ENCODE measurements at places on chromosomes 7 and 10.

GRCh38 chr10:30228417-30229036 lies 120.6 kb downstream of the MTPAP start:
- DNase-seq: no peak

DNA sequence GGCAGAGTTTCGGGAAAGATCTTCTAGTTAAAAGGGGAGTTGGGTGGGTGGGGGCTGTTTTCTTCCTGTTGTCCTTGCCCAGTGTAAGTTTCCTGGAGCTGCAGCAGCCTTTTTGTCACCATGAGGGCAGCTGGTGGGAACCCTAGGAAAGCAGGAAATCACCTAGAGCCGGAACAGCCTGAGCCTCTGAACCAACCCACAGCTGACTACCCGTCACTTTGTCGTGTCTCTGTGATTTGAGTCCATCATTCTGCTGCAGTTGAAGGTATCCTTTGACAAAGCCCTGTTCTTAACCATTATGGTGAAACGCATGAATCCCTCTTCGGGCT lies 1.2 kb upstream of the C10orf143 start:
- no peak for DNase-seq

GRCh38 chr10:60172363-60172990 lies 217.2 kb downstream of the ANK3 start:
- no peak for DNase-seq

- DNase-seq: no peak
Observed at GRCh38 chr7:93053949-93054943, 63.5 kb downstream of the SAMD9 start.

DNA sequence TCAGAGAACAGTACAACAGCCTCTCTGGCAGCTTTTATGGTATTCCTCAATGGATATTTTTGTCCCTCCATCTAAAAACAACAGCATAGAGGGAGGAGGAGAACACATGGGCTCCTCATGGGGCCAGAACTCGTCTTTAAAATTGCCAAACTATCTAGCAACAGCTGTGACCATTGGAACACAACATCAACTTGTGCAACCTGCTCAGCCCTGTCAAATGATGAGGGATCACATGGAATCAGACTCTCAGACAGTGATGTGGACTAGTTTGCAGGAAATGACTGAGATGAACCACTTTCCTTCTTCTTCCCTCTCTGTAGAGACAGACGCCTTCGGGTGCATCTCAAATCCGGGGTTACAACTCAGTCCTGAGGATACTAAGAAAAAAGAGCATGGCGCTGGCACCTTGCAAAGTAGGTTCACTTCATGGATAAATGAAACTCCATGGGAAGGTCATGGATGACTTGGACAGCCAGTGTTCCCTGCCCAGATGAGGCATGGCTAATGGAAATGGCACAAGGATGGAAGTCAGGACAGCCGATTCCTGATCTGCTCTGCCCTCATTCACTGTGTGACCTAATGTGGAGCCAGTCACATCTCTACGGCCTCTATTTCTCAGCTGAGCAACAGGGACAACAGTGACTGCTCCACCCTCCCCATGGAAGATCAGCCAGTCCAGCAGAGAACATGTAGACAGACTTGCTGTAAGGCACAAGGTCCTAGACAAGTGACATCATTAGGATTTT lies 24.6 kb upstream of the DGKI start:
- DNase-seq: no peak

- no peak for DNase-seq
Observed at GRCh38 chr10:126104767-126105166, 208.4 kb downstream of the FANK1 start.

- no peak for DNase-seq
Observed at GRCh38 chr10:119349937-119350501, 142.6 kb downstream of the GRK5 start.

DNA sequence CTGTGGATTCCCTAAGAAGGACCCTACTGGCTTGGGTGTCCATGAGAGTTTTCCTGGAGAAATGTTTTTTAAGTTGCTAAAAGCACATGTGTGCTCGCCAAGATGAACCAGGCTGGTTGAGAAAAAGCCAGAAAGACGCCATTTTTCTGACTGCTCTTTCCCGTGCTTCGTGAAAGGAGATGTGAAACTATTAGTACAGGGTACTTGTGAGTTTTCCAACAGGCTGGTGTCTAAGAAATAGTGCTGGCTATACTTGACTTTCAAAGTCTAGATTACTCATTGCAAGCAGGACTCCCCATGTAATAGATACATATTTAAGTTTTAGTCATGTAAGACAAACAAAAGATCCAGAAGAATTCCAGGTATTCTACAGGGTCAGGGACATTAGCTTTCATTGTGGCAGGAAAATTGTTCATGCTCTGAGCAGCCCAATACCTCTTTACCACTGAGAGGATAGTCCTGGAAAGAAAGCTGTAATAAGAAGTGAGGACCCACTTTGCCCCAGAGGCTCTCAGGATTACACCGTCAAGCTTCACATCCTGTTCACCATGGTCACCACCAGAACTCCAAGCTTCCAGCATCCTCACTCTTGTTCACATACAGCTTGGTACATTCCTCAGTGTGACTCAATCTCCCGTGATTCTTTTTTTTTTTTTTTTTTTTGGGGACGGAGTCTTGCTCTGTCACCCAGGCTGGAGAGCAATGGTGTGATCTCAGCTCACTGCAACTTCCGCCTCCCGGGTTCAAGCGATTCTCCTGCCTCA lies 43.8 kb upstream of the ICA1 start:
- no peak for DNase-seq

DNA sequence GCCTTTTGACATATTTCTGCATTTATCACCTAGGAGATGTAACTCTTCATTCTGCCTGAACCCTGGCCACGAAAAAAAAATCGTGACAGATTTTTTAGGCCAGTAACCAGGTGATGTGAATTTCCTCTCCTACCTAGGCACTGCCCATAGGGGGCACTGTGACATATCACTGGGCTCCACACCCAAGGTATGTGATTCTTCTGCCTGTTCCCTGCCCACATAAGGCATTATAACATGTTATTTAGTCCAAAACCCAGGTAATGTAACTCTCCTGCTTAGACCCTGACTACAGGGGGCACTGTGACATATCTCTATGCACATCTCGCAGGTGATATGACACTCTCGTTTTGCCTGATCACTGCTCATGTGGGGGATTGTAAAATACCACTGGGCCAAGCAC lies 29.5 kb upstream of the ZNF107 start:
- no peak for DNase-seq

GRCh38 chr10:133475425-133475734 lies 21.6 kb downstream of the SCART1 start:
- no peak for DNase-seq

GRCh38 chr7:7857143-7857583 lies 111.4 kb upstream of the GLCCI1 start:
- no peak for DNase-seq

GRCh38 chr7:327991-328702 lies 38.2 kb downstream of the FOXL3 start:
- no peak for DNase-seq

- DNase-seq: no peak
Observed at GRCh38 chr10:34198953-34199352, 616.1 kb downstream of the PARD3 start.

- no peak for DNase-seq
Observed at GRCh38 chr10:66788178-66788987, 137.5 kb upstream of the LRRTM3 start.

GRCh38 chr10:3102720-3103427 lies 35.5 kb downstream of the PFKP start:
- peak; percentile 14 for DNase-seq

- no peak for DNase-seq
Observed at GRCh38 chr10:114179148-114179547, at the start of gene TDRD1. TDRD1 (plus strand) TSS chr10:114179353; CDS start chr10:114187832, 8,479 bp downstream.

GRCh38 chr7:27863880-27864279 lies 123.9 kb downstream of the TAX1BP1 start:
- no peak for DNase-seq

- peak; percentile 72 for DNase-seq
Observed at GRCh38 chr7:106009503-106010226, 46.6 kb downstream of the CDHR3 start.

DNA sequence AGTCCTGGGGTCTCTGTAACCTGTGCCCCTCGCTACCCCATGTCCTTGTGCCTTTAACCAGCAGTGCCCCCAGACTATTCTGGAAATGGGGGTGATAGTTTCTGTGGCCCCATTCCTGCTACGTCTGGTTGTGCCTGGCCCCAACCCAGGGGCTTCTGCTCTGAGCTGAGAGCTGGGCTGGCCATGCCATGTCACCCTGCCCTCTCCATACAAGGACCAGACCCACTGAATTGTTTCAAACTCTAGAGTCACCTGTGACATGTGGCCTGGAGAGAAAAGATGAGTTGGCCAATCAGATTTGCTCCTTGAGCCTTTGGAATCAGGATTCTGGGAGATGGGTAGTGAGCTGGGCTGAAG lies 108.6 kb downstream of the GRK5 start:
- DNase-seq: no peak

DNA sequence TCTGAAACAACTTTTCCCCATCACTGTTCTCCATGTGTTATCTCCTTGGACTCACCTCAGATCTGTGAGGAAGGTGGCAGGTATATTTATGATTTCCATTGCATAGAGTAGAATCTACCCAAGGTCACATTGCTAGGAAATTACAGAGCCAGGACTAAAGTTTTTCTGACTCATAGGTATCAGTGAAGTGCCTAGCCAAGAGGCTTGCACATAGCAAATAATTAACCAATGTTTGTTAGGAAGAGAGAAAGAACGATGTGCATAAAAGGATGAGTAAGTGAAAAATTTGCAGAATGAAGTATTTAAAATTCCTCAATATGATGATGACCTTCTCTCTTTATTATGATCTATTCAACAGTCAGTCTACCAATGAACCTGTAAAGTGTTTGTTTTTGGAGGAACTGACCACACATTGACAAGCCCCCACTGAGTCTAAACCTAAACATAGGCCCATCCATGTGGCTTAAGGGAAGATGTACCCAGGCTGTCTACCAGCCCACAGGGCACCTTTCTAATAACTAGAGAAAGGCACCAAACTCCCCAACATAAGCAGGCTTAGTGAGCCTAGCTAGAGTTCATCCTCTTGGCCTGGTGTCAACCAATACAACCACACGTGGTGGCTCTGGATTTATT lies 252.9 kb upstream of the ZMIZ1 start:
- no peak for DNase-seq

Measured in NCI-H2107 (cell line).